ENCODE measurements at places on chromosomes 1 and 21.

DNA sequence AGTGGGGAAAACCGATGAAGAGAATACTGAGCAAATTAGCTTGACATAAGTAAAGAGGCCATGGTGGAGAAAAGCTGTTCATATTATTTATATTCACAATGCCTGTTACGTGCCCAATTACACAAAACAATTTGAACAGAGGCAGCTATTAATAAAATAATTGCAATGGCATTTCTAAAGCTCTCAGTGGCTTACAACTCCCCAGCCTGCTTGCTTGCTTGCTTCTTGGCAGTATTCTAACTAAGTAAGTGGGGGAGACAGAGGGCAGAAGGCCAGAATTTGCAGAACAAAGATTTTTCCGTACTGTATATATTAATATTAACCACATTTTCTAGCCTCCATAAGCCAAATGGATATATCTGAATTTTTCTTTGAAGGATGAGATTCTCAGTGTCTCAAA, 12.9 kb downstream of the PTPN14 start:
- no peak for DNase-seq

DNA sequence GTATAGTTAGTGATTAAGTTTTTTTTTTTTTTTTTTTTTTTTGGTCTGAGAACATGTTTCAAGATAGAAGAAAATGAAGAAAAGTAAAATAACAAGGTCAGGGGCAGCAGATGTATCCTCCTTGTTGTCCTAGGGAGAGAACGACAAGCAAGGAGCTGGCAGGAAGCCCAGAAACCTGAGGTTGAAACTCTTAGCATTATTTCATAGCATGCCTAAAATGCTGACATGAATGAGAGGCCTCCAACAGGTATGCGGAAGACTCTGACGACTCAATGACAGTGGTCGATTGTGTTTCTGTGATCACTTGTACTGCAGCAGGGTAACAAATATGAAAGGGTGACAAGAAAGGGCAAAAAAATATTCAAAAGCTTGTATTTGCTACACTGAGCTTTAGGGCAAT, 415.9 kb downstream of the PLA2G4A start:
- no peak for DNase-seq

- no peak for DNase-seq
These were observed 101.7 kb downstream of the ADSS2 start for GRCh38 chr1:244350027-244350426.

GRCh38 chr1:9606458-9606857, 17.7 kb downstream of the TMEM201 start:
- DNase-seq, result no peak

DNA sequence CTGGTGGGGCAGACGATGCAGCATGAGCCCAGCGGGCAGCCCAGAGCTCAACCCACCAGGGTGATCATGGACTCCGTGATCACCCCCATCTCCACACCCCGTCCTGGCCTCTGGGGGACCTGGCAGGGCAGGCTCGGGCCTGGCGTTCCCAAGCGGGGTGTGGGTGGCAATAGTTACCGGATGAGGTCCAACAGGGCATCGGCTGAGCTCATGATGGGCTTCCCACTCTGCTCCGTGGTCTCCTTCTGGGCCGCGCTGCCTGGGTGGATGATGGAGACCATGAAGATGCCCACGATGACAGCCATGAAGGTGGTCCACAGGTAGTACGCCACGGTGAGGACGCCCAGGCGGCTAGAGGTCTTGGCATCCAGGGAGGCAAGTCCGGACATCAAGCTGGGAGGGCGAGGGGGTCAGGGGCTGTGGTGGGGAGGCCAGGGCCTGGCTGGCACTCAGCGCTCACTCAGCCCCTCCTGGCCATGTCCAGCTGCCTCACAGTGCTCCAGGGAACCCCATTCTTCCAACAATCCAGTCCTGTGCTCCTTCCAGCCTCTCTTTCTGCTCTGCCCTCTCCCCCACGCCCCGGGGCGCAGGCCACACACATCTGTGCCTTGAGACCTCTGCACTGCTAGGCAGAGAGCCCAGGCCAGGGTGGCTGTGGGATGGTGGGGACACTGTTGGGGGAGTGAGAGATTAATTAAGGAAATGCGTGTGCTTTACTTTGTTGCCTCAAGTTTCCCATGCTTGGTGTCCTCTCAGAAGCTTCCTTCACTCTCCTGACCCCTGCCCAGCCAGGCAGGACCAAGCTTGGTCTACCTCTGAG, 27.6 kb downstream of the SLC1A7 start:
- no peak for DNase-seq
